GM23248 (cell line): ENCODE measurements at places on chromosomes 1 and 21.

- no peaks in the 10 kb centered on the region for H3K36me3 ChIP-seq
- no peaks in the 10 kb centered on the region for H3K4me1 ChIP-seq
- H3K27me3 ChIP-seq = 0 out of 2 replicates have a peak, but pooled peaks cover 3% of the 10 kb centered on the region
- H3K27ac ChIP-seq = no peak overlapping the region
Observed at GRCh38 chr21:45917241-45917640, 64.3 kb upstream of the COL6A1 start.

DNA sequence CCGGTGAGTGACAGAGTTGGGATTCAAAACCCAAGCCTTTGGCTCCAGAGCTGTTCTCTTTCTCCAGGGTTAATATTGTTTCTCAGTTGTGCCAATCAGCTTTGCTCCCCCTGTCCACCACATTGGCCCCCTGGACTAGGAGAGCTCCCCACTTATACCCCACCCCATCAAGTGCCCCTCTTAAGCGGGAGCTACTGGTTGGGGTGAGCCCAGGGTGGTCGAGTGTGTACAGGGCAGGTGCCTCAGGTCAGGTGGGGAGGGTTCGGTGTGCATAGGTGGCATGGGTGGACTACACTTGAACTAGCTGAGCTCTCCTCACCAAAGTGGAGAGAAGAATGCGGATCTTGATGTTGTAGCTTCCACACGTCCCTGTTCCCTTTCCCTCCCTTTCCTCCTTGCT lies 14.2 kb downstream of the KCNA2 start:
- H3K27me3 ChIP-seq = peaks cover 6% of the 10 kb centered on the region
- no peak overlapping the region for H3K27ac ChIP-seq
- no peak overlapping the region for H3K4me3 ChIP-seq
- H3K4me1 ChIP-seq = no peaks in the 10 kb centered on the region
- DNase-seq = no peak

GRCh38 chr1:153922972-153923925 lies at the start of gene GATAD2B:
GATAD2B (minus strand) TSS chr1:153922972; CDS start chr1:153828347, 94,625 bp downstream.
- H3K36me3 ChIP-seq = no peaks in the 10 kb centered on the region
- H3K27ac ChIP-seq = peak within 1 kb of the TSS; percentile 90
- H3K4me1 ChIP-seq = peaks cover 30% of the 10 kb centered on the region
- H3K27me3 ChIP-seq = no peaks in the 10 kb centered on the region

DNA sequence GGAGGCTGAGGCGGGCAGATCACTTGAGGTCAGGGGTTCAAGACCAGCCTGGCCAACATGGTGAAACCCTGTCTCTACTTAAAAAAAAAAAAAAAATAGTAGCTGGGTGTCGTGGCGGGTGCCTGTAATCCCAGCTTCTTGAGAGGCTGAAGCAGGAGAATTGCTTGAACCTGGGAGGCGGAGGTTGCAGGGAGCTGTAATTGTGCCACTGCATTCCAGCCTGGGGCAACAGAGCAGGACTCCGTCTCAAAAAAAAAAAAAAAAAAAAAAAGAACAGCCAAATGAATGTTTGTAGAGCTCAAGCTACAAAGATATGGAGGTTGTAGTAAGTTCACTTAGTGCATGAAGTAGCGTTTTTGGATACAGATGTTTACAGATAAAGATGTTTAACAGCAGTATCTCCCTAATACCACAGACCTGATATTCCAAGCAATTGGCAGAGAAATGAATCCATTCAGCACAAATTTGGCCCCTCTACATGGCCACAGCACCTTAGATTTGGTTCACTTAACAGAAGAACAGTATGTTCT lies 49.5 kb upstream of the IPO9 start:
- peaks cover 62% of the 10 kb centered on the region for H3K4me1 ChIP-seq
- peaks cover 45% of the 10 kb centered on the region for H3K36me3 ChIP-seq
- H3K27me3 ChIP-seq = no peaks in the 10 kb centered on the region
- no peak for DNase-seq
- H3K27ac ChIP-seq = peak overlapping the region; percentile 97

DNA sequence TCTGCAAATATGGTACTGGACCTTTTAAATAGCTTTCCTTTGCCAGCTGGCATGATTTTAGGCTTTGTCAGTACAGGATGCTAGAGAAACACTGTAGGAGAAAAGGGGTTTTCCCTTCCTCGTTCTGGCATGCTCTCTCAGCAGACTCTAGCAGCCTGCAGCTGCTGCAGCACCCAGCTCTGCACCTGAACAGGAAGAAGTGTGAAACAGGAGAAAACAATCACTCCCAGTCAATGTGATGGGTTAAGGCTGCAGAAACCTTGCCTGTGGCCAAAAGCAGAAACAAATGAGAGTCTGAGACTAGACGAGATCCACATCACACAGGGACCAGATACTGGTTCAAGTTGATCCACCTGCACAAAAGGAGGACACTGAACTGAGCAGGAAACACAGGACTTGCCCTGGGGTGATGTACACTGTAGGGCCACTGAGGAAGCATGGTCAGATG lies 21.2 kb downstream of the OVGP1 start:
- H3K36me3 ChIP-seq = no peaks in the 10 kb centered on the region
- DNase-seq = peak; percentile 23

GRCh38 chr1:198841477-198841876 lies 202.6 kb downstream of the PTPRC start:
- H3K27me3 ChIP-seq = no peaks in the 10 kb centered on the region
- no peaks in the 10 kb centered on the region for H3K36me3 ChIP-seq
- H3K27ac ChIP-seq = no peak overlapping the region
- H3K4me1 ChIP-seq = no peaks in the 10 kb centered on the region

DNA sequence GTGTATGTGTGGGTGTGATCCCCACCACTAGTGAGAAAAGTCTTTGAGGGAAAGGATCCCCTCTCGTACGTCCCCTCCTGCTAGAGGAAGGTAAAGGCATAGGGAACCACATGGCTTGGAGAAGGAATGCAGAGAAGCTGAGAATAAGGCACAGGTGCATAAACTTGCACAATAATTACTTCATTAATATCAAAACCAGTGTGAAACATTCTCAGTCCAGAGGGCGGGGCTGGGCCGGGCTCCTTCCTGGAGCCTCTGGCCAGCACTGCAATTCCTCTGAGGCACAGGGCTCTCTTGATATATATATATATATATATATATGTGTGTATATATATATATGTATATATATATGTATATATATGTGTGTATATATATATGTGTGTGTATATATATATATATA lies 162.6 kb downstream of the TSEN15 start:
- H3K4me1 ChIP-seq = peaks cover 10% of the 10 kb centered on the region
- H3K27me3 ChIP-seq = no peaks in the 10 kb centered on the region
- DNase-seq = no peak
- H3K27ac ChIP-seq = no peak overlapping the region
- no peak overlapping the region for H3K4me3 ChIP-seq
- H3K36me3 ChIP-seq = no peaks in the 10 kb centered on the region

GRCh38 chr1:58262702-58263101 lies 283.8 kb downstream of the OMA1 start:
- H3K36me3 ChIP-seq = no peaks in the 10 kb centered on the region
- no peak for DNase-seq
- no peak overlapping the region for H3K27ac ChIP-seq

DNA sequence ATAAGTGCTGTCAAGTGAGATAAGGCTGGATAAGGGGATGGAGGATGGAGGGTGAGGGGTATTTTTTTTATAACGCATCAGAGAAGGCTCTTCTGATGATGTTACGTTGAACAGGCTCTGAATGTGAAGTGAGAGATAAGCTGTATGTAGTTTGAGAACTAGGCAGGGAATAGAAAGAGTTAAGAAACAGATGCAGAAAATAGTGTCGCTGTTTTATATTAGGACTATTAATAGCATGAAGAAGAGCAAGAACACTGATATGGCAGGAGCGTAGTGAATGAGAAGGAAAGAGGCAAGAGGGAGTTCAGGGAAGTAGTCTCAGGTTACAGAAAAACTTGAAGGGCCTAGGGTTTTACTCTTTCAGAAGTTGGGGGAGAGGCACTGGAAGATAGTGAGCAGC lies 59.8 kb downstream of the GPR88 start:
- DNase-seq = peak; percentile 4
- peak overlapping the region; percentile 60 for H3K27ac ChIP-seq
- no peaks in the 10 kb centered on the region for H3K27me3 ChIP-seq
- H3K4me1 ChIP-seq = peaks cover 27% of the 10 kb centered on the region
- H3K4me3 ChIP-seq = peak overlapping the region; percentile 0; the same call in 1 of the 2 replicates

GRCh38 chr1:44862829-44863401 lies 19.9 kb upstream of the PTCH2 start:
- H3K27ac ChIP-seq = peak overlapping the region; percentile 45; the same call in 1 of the 2 replicates
- peak; percentile 69 for DNase-seq
- H3K36me3 ChIP-seq = 0 out of 2 replicates have a peak, but pooled peaks cover 4% of the 10 kb centered on the region
- no peaks in the 10 kb centered on the region for H3K27me3 ChIP-seq
